Tongue (tissue), 3 donors: ENCODE measurements at places on chromosomes 12 and 14.
A peak's percentile ranks its signal among the peaks of the same experiment; 100 is the strongest.

DNA sequence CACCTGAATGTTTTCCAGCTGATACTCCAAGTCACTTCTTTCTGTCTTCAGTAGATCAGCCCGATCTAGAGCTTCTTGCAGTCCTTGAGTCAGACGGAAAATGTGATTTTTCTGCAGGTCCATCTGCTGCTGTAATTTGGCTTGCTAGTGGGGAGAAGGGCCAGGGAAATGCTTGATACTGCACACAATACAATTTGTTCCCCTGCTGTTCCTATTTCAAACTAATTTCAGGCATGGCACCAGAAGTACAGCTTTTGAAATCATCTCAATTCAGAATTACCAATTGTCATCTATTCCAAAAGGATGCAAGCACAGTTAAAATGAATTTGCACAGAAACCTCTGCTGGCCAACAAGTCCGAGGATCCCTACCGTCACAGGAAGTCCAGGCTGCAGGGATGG, 53.4 kb downstream of the PRKAB1 start:
- no peak for DNase-seq

- DNase-seq, result peak; percentile 85
These were observed 14.1 kb upstream of the NUMB start for GRCh38 chr14:73472185-73473114.

DNA sequence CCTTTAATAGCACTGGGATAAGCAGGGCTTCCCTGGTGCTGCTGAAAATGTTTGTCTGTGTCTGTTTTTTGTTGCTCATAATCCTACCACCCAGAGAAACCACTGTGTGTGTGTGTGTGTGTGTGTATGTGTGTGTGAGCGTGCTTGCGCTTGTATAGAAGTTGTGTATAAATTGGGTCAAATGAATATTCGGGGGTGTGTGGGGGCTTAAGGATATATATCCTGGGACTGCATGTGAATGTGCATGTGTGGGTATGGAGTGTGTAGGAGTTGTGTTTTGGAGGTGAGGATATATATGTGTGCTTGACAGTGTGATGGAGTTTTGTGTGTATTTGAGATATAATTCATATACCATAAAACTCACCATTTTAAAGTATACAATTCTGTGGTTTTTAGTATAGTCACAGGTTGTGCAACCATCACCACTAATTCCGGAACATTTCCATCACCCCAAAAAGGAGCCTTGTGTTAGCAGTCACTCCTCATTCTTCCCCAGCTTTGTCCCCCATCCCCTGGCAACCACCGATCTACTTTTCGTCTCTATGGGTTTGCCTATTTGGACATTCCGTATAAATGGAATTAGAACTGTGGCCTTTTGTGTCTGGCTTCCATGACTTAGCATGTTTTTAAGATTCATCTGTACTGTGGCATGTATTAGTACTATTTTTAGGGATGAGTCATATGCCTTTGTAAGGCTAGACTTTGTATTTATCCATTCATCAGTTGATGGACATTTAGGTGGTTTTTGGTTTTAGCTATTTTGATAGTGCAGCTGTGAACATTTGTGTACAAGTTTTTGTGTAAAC, 25.6 kb downstream of the TCTN1 start:
- DNase-seq, result no peak

- DNase-seq, result no peak
These were observed 2.6 kb downstream of the ELK3 start for GRCh38 chr12:96196781-96197180.

- DNase-seq, result no peak
These were observed 39.6 kb upstream of the PIK3C2G start for GRCh38 chr12:18221726-18222125.

DNA sequence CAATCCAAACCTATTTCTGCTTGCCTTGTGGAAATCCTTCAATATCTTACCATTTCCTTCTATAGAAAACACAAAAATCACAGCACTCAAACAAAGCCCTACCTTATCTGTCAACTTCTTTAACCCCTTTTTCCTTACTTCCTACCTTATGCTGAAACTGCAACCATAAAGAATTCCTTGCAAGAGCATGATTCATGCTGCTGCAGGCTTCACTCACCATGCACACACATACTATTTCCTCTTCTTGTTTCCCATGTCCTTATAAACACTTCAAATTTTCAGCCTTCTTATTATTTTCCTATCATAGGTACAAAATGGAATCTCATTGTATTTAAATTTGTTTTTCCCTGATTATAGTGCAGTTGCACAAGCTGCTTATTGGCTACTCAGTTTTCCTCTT, 23.3 kb downstream of the LMNTD1 start:
- no peak for DNase-seq

GRCh38 chr12:113131556-113131955, 4.0 kb downstream of the RASAL1 start:
- DNase-seq, result no peak

DNA sequence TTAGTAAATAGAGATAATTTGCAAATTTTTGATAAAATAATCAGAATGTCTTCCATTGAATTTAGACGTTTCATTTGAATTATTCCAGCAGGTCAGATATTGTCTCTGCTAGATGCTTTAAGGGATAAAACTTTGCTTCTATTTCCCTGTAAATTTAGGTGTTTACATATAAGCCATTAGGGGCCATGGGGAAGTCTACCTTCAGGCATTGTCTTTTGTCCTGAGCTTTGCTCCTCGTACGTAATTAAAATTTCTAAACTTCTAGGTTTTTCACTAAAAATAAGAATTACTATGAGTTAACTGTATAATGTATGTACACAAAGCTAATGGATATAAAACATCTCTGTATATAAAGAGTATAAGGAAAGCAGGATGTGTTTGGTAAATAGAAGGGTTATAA, 24.1 kb upstream of the CD69 start:
- DNase-seq, result no peak

GRCh38 chr12:54285150-54286041, 4.9 kb downstream of the HNRNPA1 start:
- DNase-seq, result no peak

GRCh38 chr12:19482551-19483109, 43.3 kb downstream of the AEBP2 start:
- DNase-seq, result no peak

- DNase-seq, result no peak
These were observed 67.2 kb downstream of the TMEM30B start for GRCh38 chr14:61213920-61214319.

DNA sequence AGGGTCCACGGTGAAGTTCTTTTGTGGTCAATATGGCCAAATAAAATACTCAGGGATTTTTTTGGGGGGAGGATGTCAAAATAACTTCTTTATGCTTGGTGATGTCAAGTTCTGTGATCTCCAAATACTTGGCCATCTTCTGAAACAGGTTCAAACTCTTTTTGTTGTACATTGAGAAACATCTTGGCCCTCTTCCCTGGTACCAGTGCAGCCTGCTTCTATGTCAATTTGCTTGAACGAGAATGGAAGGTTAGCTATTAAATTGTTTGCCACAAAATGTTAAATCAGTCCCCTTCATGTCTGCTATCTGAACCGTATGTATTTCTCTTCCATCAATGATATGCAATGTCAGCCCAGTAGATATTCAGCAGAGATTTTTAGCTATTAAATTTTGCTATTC, 6.1 kb upstream of the CRADD start:
- no peak for DNase-seq

GRCh38 chr12:99833397-99833796, 151.3 kb downstream of the ANKS1B start:
- DNase-seq, result no peak

- no peak for DNase-seq
These were observed 108.8 kb downstream of the DAAM1 start for GRCh38 chr14:59297071-59297776.

- no peak for DNase-seq
These were observed 500.4 kb upstream of the GARIN6 start for GRCh38 chr12:99147130-99147529.

DNA sequence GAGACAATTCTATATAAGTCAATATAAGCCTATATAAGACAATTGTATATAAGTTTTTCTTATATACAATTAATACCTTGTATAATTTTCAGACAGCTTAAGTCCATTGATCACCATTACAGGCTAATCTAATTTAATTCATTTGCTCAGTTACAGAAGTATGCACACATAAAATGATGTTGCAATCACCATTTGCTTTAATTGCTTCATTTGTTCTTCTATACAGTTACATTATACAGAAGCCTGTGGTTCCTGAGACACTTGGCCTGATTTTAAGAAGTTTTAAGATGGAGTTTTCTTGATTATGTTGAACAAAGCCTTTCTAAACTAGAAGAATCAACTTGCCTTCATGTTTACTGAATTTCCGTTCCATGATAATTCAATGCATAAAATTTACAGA, 314.6 kb upstream of the PDE3A start:
- no peak for DNase-seq

- DNase-seq, result peak; percentile 18
These were observed 481.1 kb downstream of the PCNX1 start for GRCh38 chr14:71388336-71388735.

- DNase-seq, result no peak
These were observed 250.8 kb downstream of the EGLN3 start for GRCh38 chr14:33700052-33700451.

- DNase-seq, result no peak
These were observed 14.7 kb downstream of the DAZAP2 start for GRCh38 chr12:51253276-51253675.

- DNase-seq, result no peak
These were observed 194.4 kb upstream of the BCL2L14 start for GRCh38 chr12:11876307-11876706.

- DNase-seq, result no peak
These were observed 57.7 kb upstream of the SAV1 start for GRCh38 chr14:50725761-50726160.

- no peak for DNase-seq
These were observed 41.3 kb downstream of the RAB3IP start for GRCh38 chr12:69779928-69780327.

DNA sequence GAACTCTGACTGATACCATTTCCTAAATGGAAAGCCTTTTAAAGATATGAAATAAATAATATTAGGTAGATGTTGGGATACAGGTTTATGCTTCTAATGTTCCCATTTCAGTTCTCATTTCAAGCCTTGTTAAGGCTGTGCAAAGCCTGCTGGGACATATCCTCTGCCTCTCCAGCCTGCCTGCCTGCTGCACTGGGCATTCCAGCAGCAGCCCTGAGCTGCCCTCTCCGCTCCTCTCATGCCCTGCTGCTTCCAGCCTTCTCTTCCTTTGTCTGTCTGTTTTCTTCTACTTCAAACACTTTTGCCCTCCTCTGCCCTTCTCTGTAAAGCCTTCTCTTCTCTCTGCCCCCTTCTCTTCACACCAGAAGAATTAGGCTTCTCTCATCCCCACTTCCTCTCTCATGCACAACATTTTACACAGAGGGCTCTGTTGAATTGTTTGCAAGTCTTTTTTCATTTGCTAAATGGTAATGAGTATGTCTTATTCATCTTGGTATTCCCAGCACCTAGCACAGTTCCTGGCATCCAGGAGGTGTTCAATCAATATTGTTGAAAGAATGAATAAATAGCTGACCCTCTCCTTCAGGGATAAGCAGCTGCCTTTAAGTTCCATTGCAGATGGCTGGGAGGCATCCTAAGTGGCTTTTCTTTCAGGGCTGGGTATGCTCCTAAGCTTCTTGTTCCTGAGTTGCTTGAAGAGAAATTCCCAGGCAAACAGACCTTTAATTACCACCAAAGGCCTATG, 292.3 kb downstream of the TMEM117 start:
- no peak for DNase-seq

GRCh38 chr12:9144730-9145106, 29.0 kb upstream of the A2M start:
- DNase-seq, result no peak
